ENCODE measurements at places on chromosomes 3 and 15. TPM values are rescaled to one million over a fixed set of nuclear protein-coding genes. Genes with fewer than 3 reads are reported as not detected.

LRRC15 gene
- total RNA-seq = not detected

ABI3BP gene
- not detected for total RNA-seq

GRCh38 chr15:92168066-92168683, 225.5 kb upstream of the ST8SIA2 start:
- peaks cover 3% of the 10 kb centered on the region for H3K36me3 ChIP-seq
- no peak overlapping the region for H3K27ac ChIP-seq
- DNase-seq = no peak
- no peak overlapping the region for H3K4me3 ChIP-seq
- H3K27me3 ChIP-seq = peaks cover 3% of the 10 kb centered on the region
- no peaks in the 10 kb centered on the region for H3K4me1 ChIP-seq

DNA sequence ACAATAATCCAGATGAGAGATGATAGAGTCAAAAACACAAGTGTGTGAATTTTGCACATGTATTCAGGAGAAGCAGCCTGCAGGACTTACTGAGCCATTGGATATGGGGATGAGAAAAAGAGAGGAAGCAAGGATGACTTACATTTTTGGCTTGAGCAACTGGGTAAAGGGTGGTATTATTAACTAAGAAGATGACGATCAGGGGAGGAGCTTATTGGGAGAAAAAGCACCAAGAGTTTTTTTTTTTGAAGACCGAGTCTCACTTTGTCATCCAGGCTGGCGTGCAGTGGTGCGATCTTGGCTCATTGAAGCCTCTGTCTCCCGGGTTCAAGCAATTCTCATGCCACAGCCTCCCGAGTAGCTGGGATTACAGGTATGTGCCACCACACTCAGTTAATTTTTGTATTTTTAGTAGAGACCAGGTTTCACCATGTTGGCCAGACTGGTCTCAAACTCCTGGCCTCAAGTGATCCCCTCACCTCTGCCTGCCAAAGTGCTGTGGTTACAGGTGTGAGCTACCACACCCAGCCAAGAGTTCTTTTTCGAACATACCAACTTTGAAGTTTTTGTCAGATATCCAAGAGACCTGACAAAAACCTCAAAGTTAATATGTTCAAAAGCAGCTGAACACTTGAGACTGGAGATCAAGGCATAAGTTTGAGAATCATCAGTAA, 14.8 kb upstream of the SH3BP5 start:
- peaks cover 4% of the 10 kb centered on the region for H3K27me3 ChIP-seq
- H3K27ac ChIP-seq = peak overlapping the region; percentile 78
- H3K4me1 ChIP-seq = peaks cover 34% of the 10 kb centered on the region
- peaks cover 4% of the 10 kb centered on the region for H3K36me3 ChIP-seq
- no peak for DNase-seq

GRCh38 chr3:99741588-99741987, 76.1 kb upstream of the CMSS1 start:
- no peak for DNase-seq
- no peak overlapping the region for H3K4me3 ChIP-seq
- H3K4me1 ChIP-seq = no peaks in the 10 kb centered on the region
- no peak overlapping the region for H3K27ac ChIP-seq
